ENCODE measurements at places on chromosomes 5 and 9.
A peak's percentile ranks its signal among the peaks of the same experiment; 100 is the strongest.

DNA sequence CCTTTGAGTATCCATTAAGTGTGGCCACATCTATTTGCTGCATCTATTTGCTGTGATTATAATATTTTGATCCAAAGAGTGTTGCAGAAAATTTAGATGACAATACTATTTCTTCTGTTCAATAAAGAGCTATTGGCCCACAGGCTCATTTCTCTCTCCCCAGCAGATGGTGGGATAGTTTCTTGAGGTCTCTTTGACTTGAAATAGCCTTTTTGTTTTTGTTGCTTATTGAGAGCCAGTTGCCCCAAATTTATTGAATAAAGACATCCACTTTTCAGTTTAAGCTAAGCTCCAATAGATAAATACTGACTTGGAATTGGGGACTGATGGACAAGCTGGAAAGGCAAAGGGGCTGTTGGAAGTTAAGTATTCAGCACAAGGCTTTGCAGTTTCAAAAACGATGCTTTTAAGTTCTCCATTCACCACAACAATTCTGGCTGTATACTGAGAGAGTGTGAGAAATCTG is 290.1 kb upstream of the MPDZ start:
- no peak for DNase-seq

DNA sequence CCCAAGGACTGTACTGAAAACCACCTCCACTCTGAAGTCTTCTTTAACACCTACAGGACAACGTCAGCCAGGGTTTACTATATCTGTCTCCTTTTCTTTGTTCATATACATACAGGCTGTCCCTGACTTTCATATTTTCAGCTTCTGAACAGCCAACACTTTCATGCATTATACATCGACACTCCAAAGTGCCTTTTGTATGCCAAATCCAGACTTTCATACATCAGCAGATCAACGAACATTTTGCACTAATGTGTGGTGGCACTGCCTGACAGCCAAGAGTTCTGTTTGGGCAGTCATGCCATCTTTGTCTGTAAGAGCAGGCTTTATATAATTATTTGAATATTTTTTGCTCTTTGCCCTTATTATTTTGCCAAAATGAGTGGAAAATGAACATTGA is 487.4 kb downstream of the CETN3 start:
- no peak for DNase-seq

DNA sequence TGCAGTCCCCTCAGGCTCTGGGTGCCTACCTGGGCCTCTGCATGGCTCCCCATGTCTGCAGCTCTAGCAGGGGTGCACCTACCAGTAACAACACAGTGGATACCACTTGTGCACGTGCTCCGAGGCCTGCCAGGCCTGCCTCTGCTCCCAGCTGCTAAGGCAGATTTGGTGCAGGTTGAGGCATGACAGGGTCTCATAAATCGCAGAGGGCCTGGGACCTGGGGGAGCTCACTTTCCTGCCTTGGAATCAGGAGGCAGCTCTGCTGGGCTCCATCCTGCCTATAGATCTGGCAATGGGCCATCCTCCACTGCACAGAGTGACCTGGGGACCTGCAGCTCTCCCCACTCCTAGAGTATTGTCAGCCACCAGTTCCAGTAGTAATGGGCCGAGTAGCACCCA is 121.9 kb upstream of the CXCL14 start:
- DNase-seq: no peak

DNA sequence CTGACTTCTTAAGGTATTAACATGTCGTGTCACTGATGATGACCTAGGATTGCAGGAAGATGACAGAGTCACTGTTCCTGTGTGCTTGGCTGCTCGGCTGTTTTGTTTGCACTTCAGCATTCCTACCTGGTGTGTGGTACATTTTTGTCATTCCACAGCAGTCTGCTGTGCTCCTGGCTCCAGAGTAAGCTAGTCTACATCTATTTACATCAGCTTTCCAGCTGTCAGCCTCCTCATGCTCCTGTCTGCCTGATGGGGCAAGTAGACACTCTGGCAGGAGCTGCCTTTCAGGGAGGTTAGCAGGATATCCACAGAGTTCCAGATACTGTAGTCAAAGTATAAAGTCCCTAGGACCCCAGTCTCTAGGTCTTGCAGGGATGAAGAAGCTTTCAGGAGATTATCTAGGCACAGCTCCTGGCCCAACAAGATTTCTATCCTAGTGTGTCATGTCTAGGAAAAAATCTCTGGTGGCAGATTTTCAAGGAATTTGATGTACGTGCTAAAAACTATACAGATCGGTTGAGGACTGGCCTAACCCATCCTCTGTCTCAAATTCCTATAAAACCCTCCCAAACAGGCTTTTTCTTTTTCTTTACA is 28.4 kb downstream of the RUSC2 start:
- DNase-seq: peak; percentile 50

- DNase-seq: no peak
Measured at GRCh38 chr5:74044936-74045335, 418.9 kb downstream of the ARHGEF28 start.

- DNase-seq: no peak
Measured at GRCh38 chr9:91037511-91038482, 236.2 kb downstream of the SYK start.

GRCh38 chr9:2489838-2490314 is 131.7 kb upstream of the VLDLR start:
- no peak for DNase-seq

DNA sequence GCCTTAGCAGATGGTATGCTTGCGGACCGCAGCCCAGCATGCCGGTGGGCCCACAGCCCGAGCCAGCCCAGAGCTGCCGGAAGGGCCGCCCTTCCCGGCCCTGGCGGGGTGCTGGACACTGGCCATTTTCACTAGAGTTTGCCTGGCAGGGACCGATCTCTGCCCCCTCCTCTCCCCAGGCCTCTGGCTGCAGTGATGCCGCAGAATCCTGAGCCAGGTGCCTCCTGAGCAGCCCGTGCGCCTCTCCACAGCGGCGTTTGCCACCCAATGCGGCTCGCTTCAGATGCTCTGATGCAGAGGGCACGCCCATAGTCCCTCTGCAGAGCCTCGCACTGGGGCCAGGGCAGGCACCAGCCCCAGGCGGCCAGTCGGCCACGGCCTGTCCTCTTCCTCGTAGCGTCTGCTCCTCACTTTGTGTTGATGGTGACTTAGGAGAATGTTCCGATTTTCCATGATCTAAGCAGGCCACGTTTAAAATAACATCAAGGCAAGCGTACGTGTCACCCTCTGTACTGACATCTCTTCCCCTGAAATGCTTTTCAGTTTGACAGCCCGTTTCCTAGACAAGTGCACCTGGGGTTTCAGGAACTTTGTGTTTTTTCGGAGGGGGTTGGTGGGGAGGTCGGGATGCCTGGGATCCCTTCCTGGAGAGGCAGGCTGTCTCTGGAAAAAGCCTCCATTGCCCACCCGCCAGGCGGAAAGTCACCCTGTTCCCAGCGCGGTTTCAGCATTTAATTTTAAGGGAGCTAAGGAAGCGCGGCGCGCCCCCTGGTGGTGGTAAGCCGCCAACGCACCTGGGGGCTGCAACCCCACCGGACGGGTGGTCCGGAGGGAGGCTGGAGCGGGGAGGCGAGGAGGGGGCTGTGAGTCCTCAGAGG is 29.8 kb upstream of the HMCN2 start:
- no peak for DNase-seq

- no peak for DNase-seq
Measured at GRCh38 chr9:114315723-114316363, 7.1 kb upstream of the ORM1 start.

GRCh38 chr9:117074784-117075520 is 339.9 kb downstream of the ASTN2 start:
- no peak for DNase-seq

- no peak for DNase-seq
Measured at GRCh38 chr9:127494304-127494702, 43.0 kb downstream of the LRSAM1 start.

DNA sequence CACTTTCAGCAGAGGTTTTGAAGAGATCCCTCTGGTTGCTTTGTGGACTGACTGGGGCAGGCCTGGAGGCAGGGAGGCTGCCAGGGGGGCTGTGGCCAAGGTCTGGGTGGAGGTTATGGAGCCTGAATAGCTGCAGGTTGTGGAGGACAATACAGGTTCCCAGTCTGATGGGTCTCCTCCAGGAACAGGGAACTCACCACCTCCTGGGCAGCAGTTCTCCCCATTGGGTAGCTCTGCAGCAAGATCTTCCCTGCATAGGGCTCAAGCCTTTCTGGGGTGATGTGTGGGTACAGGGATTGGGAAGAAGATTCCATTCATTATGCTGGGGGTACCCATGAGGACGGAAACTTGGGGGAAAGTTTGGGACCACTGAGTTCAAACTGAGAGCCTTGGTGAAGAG is 6.8 kb downstream of the AQP3 start:
- no peak for DNase-seq

GRCh38 chr9:6080154-6080716 is 64.8 kb upstream of the RANBP6 start:
- DNase-seq: peak; percentile 77

DNA sequence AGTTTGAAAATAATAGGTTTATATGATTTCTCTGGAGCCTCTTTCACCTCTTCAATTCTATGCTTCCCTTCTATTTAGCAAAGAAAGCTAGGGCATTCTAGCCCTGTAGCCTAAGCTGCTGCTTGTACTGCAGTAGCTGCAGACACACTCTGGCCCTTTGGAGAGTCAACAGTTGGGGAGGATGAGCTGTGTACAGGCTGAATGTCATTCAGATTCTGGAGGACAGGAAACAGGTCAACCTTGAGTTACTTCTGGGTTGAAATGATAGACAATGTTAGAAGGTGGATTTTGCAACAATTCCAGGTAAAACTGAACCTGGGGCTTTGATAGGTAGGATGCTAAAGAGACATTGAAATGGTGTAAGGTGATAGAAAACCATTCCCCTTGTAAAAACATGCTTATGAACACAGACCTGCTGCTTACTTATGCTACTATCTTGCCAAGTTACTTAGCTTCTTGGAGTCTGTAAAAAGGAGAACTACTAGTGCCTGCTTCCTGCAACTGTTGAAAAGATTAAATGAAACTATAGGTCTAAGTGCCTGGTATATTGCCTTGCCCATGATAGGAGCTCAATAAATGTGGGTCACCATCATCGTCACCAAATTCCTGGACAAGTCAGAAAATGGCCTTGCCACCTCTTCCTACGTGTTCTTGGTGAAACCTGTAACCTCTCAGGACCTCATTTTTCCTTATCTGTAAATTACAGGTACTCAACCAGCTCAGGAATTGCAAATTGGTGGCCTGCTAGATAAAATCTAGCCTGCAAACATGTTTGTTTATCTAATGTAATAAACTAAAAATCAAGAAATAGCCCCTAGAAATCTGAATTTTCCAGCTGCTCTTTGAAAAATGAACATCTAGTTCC is 83.7 kb downstream of the GALNT10 start:
- DNase-seq: no peak

DNA sequence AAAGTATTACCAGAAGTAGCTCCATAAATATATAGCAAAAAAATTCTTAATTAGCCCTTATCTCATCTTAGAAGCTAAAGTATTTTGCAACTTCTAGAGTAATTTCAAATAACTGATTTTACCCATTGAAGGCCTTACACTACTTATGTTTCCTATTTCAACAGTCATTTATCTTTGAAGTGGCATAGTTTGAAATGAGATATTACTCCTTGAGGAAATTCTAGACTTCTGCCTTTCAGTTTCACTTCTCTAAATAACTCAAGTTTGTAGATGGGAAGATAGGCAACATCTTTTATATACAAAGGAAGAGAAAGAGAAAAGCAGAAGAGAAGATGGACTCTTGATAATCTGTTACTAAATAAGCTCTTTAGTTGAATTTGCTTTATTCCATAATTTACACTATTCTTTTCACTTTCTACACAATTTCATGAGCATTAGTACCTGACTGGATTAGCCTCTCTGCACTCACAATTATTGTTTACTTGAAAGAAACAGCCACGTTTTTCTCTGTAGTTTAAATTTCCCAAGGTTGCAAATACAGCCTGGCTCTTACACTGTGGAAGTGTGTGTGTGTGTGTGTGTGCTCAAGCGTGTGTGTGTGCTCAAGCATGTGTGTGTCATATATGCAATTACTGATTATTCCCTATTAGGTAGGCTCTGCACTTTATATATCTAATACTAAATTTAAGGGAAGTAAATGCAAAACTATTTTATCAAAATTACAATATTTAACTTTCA is 60.6 kb upstream of the EMB start:
- DNase-seq: no peak

DNA sequence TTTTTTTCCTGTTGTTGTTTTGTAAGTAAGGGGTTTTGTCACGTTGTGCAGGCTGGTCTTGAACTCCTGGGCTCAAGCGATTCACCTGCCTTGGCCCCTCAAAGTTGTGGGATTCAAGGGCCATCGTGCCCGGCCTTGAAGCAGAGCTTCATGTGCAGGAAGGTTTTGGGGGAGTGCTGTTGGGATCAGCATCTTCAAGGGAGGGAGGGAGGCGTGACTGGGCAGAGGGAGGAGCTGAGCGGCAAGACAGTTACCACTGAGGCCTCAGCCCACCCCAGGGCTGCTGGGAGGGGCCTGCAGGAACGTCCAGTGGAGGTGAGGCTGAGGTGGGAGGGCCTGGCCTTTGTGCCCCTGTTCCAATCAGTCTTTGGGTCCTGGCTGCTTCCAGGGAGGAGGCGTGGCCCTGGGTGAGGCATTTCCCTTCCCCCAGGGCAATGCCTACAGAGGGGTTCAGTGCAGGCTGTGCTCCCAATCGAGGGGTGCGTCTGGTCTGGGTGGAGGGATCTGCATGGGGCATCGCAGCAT is 21.4 kb downstream of the OR2V1 start:
- DNase-seq: no peak

DNA sequence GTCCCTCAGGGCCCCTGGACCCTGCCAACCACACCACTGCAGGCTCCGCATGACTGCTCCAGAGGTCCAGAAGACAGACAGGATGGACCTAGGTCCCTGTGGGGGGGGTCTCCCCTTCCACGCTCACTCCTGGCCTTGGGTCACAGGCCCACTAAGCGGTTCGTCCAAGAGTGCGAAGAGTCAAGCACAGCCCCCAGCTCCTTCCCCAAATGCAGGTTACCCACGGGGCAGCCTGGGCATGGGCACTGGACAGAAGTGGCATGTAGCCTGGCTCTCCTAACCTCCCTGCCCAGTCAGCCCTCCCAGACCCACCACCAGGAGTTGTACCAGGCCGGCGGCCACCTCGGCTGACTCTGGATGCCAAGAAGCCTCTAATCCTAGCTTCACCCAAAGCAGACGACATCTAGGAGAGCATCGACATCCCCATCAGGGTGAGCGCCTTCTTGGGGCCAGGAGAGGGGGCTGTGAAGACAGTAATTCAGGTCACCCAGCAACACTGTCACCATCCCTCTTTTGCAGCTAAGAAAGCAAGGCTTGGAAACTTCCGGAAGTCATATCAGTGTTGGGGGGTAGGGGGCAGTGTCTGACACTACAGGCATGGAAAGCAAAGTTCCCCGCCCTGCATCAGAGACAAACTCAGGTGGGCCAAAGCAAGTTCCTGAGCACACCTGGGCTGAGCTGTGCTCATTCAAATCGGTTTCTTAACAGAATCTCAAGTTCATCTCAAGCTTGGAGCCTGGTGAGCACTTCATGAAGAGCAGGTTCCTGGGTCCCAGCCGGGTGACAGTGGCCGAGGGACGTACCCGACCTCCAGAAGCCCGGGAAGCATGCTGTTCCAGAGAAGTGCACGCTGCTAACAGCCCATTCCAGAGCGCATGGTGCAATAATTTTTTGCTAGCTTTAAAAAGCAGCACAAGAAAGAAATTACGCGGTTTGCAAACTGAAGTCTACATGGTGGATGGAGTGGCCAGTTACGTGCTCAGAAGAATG is 68.7 kb downstream of the SEMA4D start:
- no peak for DNase-seq

GRCh38 chr5:34709861-34710673 is 53.9 kb downstream of the RAI14 start:
- peak; percentile 50 for DNase-seq

- DNase-seq: no peak
Measured at GRCh38 chr9:119689879-119690278, 320.6 kb upstream of the BRINP1 start.
